Esophagus squamous epithelium (tissue), 5 donors: ENCODE measurements at places on chromosomes 3 and 15.

DNA sequence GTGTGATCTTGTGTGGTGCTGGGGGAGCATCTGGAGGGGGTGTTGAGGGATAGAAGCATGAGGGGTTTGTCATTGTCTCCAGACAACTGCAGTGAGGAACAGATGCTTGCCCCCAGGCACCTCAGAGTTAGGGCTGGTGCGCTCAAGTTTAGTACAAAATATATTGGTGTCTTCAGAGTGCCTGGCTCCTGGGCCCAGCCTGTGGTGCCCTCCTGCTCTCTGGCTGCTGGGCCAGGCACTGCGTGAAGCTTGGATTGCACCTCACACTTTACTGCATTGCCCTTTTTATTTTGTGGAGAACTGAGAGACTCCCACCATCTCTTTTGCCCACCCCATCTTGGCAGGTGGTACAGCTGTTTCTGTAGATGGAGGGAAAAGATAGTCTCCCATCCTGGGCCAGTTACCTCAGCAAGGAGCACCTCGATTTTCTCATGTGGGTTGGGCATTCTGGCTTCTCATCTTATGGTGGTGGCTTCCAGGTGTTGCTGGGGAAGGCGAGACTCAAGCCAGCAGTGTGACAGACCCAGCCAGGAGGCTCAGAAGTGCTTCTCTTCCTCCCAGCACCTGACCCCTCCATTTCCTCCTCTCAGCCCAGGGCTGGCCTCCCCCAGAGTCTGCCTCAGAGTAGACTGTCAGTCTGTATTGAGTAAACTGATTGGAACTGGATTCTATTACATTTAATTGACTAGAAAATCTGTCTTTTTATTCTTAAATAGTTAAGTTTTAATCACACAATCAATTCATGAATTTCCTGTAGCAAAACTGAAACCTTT is 140.5 kb downstream of the DNAJB8 start:
- no peak for DNase-seq

DNA sequence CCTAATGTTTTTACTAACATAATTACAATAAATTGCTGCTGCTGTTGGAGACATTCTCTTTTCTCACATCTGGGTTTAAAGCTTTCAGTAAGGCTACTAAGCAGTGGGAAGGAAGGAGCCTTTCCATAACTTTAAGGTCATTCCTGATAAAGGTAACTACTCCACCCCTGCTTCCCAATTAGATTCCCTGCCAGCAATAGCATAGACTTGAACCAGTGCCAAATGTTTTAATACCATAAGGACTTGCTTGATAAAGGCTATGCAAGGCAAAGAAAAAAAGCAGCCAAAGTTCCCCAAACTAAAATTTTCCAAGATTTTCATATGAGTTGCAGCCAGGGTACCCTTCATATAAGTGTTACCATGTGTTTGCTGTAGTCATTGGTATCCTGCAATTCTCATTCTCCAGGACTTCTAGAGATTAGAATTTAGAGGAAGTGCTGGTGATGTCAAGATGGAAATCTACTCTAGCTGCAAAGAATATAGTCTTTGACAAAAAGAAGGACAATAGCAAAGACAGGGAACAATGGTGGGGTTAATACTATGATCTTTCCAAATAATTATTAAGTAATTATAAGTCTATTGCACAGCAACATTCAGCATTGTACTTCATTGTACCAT is 106.1 kb downstream of the FILIP1L start:
- no peak for DNase-seq

- DNase-seq: no peak
These were observed 377.8 kb upstream of the PROK2 start for GRCh38 chr3:72162649-72163184.

- no peak for DNase-seq
These were observed 413.9 kb downstream of the EPHA3 start for GRCh38 chr3:89521328-89521727.

GRCh38 chr3:140927279-140928069 is 14.2 kb upstream of the SLC25A36 start:
- no peak for DNase-seq

- DNase-seq: no peak
These were observed 22.3 kb downstream of the VIPR1 start for GRCh38 chr3:42524751-42525150.

- DNase-seq: no peak
These were observed 52.3 kb downstream of the KBTBD12 start for GRCh38 chr3:127967316-127967715.

GRCh38 chr3:78993375-78993774 is 774.4 kb downstream of the ROBO1 start:
- no peak for DNase-seq

DNA sequence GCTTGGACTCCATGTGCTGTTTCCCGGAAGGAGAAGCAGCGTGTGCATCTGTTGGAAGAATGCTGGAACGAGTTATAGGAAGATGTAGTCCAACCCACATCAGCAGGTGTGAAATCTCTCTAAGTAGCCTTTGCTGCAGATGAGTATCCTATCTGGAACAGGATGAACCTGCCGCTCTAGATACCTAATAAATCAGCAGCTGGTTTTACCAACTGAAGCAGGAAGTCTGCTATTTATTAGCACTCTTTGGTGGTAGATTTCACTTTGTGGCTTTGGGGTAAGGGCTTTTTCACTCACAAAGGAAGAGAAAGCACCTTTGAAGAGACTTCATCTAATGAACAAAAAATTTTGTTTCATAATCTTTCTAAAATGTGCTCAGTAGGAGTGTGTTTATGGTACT is 66.4 kb downstream of the DCUN1D1 start:
- DNase-seq: no peak

DNA sequence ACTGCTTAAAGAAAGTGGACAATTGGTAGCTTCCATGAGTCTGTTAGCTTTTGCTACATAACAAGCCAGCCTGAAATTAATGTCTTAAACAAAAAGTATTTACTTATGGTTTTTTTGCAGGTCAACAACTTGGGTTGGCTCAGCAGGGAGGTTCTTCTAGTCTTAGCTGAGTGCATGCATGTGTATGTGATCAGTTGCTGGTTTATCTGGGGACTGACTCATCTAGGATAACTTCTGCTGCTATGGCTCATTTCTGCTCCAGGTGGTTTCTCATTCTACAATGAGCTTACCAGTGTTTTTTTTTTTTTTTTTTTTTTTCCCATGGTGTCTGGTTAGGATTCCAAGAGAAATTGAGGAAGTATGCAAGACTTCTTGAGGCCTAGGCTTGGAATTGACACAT is 244.7 kb downstream of the NSUN3 start:
- no peak for DNase-seq

GRCh38 chr3:156862338-156862737 is 36.2 kb downstream of the LEKR1 start:
- DNase-seq: no peak

DNA sequence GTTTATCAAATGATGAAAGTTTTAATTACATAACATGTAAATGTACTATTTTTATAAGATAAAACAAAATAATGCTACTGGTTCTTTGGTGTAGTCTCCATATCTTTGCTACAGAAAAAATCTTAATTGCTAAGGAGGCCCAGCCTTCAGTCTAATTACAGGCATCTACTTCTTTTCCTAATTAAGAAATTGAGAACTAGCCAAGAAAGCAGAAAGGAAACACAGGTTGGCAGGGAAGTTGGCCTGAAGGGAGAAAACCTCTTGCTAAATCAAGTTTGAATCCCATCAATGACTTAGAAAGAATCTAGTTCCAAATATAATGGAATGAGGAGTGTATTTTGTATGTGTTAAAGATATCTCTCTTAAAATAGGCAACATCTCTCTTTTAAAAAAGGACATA is 212.4 kb upstream of the ARL6 start:
- DNase-seq: no peak

DNA sequence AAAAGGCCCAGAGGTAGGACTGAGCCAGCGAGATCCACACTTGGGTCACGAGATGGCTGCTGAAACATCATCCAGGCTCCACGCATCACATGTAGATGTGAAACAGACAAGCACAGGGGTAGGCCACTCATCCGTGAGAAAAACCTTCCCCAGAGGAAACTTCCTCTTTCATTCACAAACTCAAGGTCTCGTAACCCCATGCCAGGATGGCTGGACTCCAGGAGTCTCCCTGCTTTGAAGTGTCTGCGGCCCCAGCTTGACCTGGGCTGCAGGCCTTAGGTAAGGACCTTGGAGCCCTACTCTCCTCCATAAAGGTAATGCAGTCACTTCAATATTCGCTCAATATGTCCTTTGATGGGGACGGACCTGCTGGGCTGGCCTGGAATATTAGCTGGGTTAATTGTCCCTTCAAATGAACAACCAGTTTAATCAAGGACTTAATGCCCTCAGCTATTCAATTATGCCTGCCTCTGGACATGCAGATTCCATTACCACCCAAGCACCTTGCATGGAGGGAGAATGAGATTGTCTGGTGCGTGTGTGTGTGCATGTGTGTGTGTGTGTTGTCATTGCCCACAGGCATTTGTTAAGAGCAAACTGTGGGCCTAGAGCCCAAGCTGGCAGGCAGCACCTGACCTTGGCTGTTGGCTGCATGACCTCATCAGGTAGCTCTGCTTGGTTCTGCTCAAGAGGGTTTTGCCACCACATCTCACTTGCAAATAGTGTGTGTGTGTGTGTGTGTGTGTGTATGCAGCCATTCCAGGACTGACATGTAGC is 186.9 kb upstream of the TLE3 start:
- DNase-seq: no peak

- DNase-seq: no peak
These were observed 21.9 kb downstream of the TSC22D2 start for GRCh38 chr3:150429767-150430671.

- no peak for DNase-seq
These were observed 66.0 kb upstream of the GOLIM4 start for GRCh38 chr3:168161696-168162095.

GRCh38 chr3:179020112-179020511 is 51.5 kb downstream of the ZMAT3 start:
- DNase-seq: no peak

DNA sequence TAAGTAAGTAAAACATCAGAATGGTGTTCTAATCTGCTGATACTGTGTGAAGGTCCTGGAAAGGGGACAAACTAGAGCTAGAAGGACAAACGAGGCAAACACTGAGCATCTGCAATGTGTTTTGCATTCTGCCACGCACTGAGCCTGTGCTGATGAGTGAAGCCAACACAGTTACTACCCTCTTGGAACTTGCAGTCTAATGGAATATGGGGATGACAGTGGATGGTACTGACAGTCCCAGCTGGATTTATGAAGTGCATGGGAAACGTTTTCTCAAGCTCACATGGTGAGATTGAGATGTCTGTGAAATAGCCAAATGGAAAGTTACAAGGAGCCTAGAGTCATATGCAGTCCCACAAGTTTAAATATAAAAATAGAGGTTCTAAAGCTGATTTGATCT is 86.6 kb downstream of the FOXB1 start:
- DNase-seq: no peak

DNA sequence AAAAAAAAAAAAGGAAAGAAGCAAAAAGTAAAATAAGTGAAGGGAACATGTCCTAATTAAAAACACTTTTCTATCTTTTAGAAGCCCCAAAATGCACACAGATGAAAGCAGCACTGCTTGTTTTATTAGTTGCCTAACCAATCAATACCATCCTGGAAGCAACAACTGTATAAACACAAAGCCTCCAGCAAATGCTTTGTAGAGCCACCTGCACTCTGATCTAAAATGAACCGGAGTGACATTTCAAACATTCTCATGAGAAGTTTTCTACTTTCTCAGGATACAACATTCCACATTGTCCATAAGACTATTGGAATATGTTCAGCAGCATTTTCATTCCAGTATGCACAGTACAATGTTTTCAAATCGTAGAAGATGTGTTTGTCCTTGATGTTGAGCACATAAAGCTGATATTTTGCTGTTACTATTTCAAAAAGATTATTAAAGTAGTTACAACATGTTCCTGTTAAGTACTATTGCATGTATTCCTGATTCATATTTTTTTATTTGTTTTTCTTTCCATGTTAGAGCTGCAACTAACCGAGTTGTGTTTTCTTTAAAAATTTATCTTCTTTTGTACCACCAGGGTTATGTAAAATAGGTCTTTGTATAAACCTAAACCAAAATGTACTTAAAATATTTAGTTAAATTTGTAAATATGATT is 50.3 kb upstream of the PLSCR5 start:
- DNase-seq: no peak

DNA sequence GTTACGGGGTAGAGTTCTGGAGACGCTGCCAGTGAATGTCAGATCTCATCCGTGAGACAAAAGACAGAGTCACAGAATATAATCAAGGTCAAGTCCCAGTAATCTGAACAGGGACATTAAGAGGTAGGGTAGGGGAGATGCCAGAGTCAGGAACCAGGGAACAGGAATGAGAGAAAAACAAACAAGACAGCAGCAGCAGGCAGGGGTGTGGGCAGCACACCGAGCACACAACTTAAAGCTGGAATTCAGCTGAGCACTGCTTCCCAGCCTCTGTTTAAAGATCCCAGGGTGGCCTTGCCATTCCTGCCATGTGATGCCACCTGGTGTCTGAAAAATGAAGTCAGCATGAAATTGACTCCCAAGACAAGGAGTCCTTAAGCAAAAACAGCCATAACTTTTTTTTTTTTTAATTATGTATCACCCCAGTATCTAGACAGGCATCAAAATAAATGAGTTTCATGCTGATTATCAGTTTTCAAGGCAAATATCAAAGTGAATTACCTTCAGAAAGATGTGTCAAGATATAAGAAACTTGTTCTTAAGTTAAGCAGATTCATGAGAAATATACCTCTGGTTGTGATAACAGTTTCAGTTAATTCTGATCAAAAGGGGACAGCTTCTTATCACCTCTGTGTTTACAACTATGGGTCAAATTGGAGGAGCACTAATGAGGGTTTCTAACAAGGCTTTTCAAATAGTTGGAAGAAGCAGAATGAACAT is 203.7 kb downstream of the SLC9A9 start:
- DNase-seq: no peak

DNA sequence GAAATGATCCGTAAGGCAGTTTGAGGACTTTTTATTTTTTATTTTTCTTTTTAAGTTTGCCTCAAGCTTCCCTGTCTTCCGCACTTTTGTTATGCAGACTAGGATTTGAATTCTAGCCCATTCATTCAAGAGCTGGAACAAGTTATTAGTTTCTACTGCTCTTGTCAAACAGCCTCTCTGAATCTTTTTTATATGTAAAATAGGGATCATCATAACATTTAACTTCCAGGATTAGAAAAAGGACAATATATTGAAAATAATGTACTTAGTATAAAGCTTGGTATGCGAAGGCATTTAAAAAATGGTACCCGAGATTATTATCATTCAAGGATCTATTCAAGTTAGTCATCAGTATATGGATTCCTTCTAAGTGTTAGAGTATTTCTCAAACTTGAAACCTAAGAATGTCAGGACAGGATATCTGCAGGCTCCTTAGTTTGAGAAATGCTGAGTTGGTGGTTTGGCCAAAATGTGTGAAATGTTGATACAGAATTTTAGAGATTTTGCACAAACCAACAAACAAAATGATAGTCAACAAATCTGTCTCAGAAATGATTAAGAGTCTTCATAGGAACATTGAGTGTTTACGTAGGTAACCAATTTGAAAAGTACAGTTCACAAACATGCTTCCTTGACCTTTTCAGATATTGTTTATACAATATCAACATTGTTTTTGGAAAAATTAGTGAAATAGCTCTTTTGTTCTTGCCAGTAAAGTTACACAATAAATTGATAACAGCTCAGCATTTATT is 40.5 kb upstream of the IGSF10 start:
- DNase-seq: no peak

- DNase-seq: no peak
These were observed 74.5 kb upstream of the BLM start for GRCh38 chr15:90642464-90643300.

- DNase-seq: no peak
These were observed 337.3 kb upstream of the TBC1D5 start for GRCh38 chr3:18079739-18080138.

- no peak for DNase-seq
These were observed 1.3 kb downstream of the GREM1 start for GRCh38 chr15:32718821-32719716.
